ENCODE measurements at places on chromosomes 2 and 18.

GRCh38 chr2:10278029-10278762 is 24.5 kb upstream of the HPCAL1 start:
- no peak for DNase-seq

DNA sequence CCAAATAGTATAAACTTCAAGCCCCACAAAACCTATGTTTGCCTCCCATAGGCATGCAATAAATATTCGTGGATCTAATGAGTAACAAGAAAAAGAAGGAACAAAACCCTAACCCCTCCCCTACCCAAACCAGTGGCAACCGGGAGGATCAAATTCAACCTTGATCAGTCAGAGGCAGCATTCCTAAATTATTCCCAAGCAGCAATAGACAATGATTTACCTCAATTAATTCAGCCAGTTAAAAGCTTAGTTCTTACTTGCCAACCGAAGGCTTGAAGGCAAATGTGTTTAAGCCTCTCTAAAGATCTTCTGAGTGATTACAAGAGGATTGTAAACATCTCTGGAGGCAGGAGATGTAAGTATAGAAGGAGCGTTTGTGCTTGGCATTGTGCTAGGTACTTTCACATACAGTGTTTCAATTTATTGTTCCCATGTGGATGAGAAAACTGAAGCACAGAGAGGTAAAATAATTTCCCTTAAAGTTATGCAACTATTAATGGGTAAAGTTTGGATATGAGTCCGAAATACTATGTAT is 197.7 kb downstream of the MTX2 start:
- no peak for DNase-seq

GRCh38 chr2:224111576-224111975 is 72.5 kb upstream of the SERPINE2 start:
- no peak for DNase-seq

DNA sequence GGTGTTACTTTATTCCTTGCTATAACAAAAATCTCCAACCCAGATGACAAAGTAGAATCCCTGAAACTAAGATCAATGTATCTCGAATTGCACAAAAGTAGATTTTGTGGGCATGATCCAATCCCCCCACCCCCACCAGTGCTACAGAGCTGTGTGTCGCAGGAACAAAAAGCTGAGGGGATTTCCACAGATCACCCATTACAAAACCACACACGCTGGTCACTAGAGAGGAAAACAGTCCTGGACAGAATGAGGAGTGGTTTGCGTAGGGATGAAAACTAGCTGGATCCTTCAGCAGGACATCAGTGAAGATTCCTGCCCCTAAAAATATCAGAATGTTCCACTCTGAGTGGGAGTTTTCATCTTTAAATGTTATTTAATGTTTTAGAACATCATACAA is 165.3 kb upstream of the STK17B start:
- DNase-seq: no peak

DNA sequence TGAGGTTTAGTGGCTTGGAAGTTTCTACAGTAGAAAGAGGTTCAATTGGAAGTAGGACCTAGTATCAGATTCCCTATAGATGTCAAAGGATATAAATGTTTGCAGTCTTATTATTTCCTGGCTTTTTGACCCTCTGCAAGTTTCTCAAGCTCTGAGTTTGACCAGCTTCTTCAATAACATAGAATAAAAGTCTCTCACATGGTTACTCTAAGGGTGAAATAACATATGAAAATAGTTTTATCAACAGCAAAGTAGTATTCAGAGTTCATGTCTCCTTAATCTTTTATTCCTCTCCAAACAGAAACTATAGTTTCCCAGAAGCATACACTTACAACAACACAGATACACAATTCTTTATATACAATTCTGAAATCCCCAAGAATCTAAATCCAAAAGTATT is 132.9 kb upstream of the RND3 start:
- DNase-seq: no peak

- DNase-seq: no peak
Measured at GRCh38 chr2:215535741-215536140, 99.9 kb upstream of the FN1 start.

GRCh38 chr18:67514465-67514864 is 2.1 kb downstream of the DSEL start:
- no peak for DNase-seq

DNA sequence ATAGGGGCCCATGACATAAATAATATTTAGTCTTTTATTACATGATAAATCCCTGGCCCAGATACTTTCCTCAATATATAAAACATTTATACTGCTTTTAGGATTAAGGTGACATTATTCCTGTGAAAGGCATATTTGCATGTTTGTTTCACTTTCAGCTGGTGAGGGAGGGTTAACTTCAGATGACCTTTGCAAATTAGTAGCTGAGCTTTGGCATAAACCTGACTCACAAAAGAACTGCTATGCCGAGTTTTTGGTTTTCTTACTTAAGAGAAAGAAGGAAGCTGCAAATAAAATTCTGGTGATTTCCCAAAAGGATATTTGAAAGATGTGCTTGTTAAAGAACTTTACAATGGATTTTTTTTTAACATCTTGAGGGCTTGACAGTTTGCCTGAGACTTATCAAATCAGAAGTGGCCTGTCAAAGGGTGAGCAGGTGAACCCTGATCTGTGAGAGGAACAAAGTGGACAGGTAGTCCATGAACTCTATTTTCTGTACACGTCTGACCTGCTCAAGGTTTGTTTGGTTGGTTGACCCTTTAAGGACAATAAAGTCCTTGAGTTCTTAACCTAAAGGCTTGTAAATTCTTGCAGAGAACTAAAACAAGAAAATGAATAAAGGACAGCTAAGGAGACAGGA is 93.5 kb downstream of the FAM124B start:
- peak; percentile 19 for DNase-seq

- no peak for DNase-seq
Measured at GRCh38 chr2:98140210-98140609, 53.2 kb downstream of the VWA3B start.

DNA sequence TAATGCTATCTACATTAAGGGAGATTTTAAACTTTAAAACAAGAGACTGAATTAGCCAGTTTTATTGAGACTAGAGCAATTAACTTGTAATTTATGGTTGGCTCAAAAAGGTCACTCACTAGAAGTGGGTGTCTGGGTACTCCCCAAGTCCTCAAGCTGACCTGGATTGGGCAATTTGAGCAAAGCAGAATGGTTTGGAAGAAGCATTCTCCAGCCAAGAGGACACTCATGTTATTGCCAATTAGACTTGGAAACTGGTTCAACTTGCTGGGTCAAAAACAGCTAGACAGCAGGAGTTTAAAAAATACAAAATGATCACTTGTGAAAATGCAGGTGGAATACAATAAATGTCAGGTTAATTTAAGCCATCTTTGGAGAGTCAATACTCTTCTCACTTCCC is 29.5 kb upstream of the MYO1B start:
- no peak for DNase-seq
